NCI-H1092 (cell line): ENCODE measurements at places on chromosomes 3 and 15.

GRCh38 chr3:65884071-65884470, 154.6 kb downstream of the MAGI1 start:
- DNase-seq: no peak

GRCh38 chr15:35130245-35130644, 45.1 kb upstream of the NANOGP8 start:
- no peak for DNase-seq

GRCh38 chr3:194300382-194300758, 50.8 kb downstream of the CPN2 start:
- DNase-seq: no peak

- DNase-seq: no peak
Measured at GRCh38 chr3:11949351-11949750, 54.8 kb upstream of the SYN2 start.
